ENCODE measurements at places on chromosomes 6 and 20.

- DNase-seq: no peak
These were observed 17.4 kb downstream of the PLEKHG1 start for GRCh38 chr6:150617062-150617461.

- DNase-seq: no peak
These were observed 24.6 kb downstream of the STK4 start for GRCh38 chr20:44990957-44991356.

- DNase-seq: no peak
These were observed 15.3 kb downstream of the GMEB2 start for GRCh38 chr20:63611646-63612045.

DNA sequence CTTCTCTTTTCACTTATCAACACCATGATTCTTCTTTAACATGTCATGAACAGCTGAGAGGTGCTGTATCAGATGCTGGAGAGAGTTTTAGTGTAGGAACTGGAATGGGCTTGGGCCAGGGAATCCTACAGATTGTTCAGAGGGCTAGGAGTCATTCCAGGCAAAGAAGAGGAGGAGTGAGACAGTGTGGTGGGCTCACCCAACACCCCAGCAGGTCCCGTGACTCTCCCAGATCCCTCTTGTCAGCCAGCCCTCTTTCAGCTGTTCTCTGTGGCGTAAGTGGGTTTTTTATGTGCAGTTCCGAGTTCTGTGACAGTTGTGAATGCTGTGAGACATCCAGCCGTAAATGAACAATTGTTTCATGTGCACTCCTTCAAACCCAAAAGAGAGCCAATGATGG lies 31.4 kb upstream of the CEP162 start:
- no peak for DNase-seq

GRCh38 chr6:72757048-72757447 lies 135.2 kb downstream of the KCNQ5 start:
- no peak for DNase-seq

DNA sequence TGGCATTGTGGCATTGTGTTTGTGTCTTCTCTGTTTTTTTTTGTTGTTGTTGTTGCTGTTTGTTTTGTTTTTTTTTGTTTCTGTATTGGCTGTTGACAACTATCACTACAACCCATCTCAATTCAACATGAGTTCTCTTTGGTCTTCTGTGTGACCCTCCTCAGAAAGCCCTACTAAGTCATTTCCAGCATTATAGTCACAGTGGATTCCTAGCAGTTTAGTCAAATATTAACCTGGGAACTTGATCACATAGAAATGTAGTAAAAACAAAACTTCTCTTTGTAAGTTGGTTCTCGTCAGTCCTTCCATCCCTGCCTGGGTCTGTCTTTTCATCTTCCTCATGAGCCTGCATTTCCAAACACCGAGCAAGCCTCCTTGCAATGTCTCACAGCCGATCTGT lies 16.8 kb downstream of the SLC17A2 start:
- DNase-seq: no peak

DNA sequence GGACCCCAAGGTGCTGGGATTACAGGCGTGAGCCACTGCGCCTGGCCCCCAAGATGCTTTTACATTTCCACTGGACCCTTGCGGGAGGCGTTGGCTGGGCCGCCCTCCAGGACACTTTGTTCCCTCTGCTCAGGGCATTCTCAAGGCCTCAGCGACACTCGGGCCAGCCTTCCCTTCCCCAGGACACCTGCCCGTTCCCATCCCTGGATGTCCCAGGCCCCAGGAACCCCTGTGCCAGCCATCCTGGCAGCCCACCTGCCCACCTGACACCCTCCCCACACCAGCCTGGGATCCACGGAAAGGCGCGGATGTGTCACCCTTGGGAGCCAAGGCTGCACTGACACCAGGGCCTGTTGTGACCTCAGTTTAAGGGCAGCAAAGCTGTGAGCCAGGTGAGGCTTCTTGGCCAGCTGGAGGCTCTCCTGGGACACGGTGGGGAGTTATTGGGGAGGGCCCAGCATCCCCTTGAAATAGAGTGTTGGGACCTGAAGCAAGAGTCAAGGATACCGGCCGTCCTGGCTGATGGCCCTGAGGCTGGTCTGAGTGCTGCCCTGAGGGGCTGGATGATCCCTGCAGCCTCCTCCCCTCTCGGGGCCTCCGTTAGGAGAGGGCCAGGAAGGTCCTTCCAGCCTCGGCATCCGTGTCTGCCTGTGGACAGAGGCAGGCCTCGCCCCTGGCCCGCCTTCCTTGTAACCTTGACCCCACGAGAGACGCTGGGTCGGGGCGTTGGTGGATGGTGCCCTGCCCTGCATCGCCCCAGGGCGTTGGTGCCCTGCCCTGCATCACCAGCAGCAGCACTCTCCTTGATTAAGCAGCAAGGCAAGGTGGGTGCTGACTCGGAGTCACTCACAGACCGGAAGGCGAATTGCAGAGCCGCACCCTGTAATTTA lies 84.2 kb upstream of the BHLHE23 start:
- no peak for DNase-seq

GRCh38 chr20:34388000-34388399 lies 24.9 kb downstream of the ITCH start:
- DNase-seq: no peak

GRCh38 chr6:89410788-89411144 lies 1.3 kb downstream of the RRAGD start:
- DNase-seq: no peak

DNA sequence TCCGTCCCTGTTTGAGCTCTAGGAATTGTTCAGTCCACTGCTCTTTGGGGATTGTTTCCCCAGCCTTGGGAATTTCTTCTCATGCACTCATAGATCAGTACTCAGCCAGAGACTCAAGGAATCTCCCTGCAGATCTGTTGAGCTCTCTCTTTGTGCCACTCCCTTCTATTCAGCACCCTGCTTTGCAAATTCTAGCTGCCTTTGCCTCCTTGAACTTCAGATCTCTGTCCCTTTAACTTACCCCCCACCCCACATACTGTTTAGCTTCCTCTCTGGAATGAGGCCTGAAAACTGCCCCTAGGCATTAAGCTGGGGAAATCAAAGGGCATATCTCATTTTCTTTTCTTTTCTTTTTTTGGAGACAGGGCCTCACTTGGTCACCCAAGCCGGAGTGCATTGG lies 30.5 kb downstream of the QRSL1 start:
- no peak for DNase-seq

DNA sequence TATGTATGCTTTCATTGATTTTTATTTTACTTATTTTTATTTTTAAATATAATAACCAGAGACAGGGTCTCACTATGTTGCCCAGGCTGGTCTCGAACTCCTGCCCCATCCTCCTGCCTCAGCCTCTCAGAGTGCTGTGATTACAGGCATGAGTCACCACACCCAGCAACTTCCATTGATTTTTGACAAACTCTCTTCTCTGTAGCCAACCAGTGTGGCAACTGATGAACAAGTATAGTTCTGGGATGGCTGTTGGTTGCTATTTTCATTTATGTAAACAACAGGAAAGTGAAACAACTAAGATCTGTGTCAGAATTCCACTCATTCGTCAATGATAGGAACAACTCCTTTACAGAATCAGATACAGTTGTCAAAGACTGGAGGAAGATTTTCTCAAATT lies 356.7 kb upstream of the JARID2 start:
- no peak for DNase-seq

- DNase-seq: no peak
These were observed 15.6 kb upstream of the MAS1 start for GRCh38 chr6:159875194-159875593.

DNA sequence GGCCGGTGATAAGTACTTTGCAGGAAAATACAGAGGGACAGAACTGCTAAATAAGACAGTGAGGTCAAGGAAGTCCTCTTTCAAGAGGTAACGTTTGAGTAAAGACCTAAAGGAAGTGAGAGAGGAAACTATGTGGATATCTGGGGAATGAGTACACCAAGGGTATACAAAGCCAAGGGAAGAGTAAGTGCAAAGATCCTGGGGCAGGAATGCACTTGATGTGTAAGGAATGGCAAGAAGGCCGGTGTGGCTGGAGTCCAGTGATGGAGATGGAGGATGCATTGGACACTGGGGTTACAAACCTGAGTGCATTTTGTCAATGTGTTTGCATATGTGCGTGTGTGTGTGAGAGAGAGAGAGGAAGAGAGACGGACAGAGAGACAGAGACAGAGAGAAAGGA lies 32.1 kb upstream of the TGM2 start:
- DNase-seq: no peak

GRCh38 chr6:81788748-81789147 lies 36.3 kb upstream of the TENT5A start:
- no peak for DNase-seq

DNA sequence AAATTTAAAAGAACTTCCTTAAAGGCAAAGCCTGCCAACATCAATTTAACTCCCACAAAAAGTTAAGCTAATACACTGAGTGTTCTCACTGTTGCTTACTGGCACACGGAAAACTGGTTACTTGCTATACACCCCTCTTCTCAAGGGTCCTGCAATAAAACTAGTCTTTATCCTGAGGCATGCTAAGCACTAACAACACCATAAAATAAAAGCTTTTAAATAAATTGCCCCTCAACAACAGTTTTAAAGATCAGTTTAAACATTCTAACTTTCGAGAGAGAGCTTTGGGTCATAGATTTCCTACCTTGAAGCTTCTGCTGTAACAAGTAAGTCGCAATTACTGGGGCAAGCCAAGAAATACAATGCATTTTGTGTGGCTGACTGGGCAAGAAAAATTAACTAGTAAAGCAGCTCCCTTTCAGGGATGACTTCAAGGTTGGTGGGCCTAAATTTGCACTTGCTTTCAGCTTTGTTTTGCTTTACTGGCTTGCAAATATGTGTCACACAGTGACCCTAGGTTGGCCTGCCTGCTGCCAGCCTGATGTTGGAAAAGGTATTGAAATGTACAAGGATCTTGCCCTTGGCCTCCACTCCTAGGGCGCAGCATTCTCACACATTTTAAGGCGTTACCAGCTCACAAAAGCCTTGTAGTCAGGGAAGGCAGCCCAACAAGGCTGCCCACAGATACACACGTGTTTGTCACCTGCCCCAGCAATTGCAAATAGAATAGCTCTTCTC lies 4.0 kb upstream of the HEY2 start:
- DNase-seq: peak; percentile 66

DNA sequence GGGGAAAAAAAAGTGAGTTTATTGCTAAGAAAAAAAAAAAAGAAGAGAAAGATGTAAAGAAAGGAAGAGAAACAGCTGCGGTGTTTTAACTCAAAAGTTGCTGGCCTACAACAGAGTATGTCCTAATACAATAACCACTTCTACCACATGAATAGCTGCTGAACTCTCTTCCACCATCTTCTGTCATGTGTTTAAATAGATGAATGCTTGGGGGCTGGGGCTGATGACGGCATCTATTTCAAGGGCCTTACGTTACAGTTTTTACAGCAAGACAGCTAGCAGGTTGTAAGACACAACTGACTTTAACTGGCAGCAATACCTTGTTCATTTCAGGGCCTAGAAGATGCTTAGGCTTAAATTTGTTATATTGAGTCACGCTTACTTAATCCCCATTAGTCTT lies 50.4 kb downstream of the MAP3K7 start:
- DNase-seq: no peak

GRCh38 chr20:21166801-21167200 lies 40.9 kb downstream of the KIZ start:
- no peak for DNase-seq

- no peak for DNase-seq
These were observed 1.2 kb upstream of the ZSCAN31 start for GRCh38 chr6:28337121-28337520.

DNA sequence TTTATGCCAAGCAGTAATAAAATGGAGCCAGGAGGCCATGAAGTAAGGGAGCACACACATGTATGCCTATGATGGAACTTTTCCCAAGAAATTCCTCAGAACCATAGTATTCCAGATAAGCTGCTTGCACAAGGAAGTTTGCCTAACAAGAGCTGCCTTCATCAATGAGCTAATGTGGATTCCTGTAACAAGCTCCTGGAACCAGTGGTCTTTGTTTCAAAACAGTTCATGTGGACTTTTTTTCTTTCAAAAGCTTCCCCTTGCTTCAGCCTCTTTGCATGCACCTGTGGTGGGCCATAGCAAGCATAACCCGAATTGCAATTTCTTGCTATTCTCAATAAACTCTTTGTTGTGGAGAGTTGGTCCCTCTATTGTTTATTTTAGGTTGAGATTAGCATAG lies 359.6 kb downstream of the UTRN start:
- DNase-seq: no peak

- DNase-seq: no peak
These were observed 174.6 kb downstream of the LMBRD1 start for GRCh38 chr6:69622230-69622629.

- DNase-seq: no peak
These were observed 21.7 kb upstream of the MRPS10 start for GRCh38 chr6:42239333-42239732.

- DNase-seq: no peak
These were observed 256.2 kb upstream of the MANEA start for GRCh38 chr6:95321126-95321525.

DNA sequence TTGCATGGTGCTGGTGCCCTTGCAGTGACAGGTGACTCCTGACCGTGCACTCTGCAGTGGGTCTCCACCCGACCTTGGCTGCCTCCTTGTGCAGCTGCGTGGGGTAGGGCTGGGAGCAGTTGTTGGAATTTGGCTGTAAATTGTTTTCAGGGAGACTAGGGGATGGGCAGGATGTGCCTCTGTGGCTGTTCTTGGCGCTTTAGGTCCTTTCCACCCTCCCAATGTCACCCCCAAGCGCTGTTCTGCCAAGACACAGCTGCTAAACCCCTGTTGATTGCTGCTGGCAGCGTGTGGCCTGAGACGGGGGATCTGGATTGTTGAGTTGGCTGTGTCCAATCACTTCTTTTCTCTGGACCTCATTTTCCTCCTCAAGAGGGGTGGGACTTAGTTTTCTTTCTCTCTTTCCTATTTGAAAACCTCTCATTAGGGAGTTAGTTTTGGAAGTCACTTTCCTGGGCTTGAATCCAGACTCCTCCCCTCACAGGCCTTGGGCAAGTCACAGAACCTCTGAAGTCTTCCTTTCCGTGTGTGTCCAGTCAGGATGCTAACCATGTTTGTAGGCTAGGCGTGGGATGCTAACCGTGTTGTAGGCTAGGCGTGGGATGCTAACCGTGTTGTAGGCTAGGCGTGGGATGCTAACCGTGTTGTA lies 8.5 kb downstream of the IGF2R start:
- no peak for DNase-seq

- DNase-seq: no peak
These were observed 167.8 kb downstream of the CARMIL1 start for GRCh38 chr6:25446830-25447569.

DNA sequence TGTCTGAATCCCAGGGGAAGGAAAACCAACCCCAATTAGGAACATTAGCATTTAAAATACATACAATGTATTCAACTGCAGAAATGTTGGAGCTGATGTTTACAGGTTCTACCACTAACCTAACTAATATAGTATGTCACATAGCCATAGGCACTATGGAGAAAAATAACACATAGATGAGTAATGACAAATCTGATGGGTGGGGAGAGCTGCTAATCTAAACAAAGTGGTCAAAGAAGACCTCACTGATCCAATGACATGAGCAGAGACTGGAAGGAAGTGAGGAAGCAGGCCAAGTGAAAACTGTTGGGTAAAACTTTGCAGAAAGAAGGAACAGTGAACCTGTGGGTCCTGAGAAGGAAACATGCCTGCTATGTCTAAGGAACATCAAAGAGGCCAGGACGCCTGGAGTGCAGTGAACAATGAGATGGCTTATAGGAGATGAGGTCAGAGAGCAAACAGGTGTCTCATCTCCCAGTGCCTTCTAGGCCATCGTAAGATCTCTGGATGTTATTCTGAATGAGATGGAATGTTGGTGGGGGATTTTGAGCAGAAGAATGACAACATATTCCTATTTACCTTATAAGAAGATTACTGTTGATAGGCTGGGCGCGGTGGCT lies 135.7 kb downstream of the ALDH8A1 start:
- DNase-seq: no peak

Measured in NCI-H774 (cell line).